ENCODE measurements at places on chromosomes 1 and 21.
A peak's percentile ranks its signal among the peaks of the same experiment; 100 is the strongest.

GRCh38 chr1:33396188-33397124 lies 34.4 kb downstream of the PHC2 start:
- DNase-seq: no peak

- no peak for DNase-seq
These were observed 122.0 kb downstream of the MRPS6 start for GRCh38 chr21:34195335-34195734.

DNA sequence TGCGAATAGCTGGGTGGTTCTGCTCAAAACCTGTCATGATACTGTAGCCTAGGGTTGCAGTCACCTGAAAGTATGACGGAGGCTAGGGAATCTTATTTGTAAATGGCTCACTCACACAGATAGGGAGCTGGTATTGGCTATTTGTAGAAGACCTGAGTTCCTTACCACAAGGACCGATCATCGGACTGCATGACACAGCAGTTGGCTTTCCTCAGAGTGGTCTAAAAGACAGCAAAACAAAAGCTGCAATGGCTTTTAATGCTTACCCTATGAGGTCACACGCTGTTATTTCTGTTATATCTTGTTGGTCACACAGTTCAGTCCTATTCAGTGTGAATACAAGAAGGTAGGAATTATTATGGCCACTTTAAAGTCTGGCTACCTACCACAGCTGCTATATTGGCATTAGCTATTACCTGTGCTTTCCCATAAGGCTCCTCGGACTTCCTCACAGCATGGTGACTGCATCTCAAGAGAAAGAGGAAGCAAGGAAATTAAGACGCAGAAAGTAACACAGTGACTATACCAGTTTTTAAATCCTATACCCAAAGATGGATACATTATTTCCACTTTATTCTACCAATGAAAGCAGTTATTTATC lies 68.4 kb upstream of the LRRC7 start:
- no peak for DNase-seq

DNA sequence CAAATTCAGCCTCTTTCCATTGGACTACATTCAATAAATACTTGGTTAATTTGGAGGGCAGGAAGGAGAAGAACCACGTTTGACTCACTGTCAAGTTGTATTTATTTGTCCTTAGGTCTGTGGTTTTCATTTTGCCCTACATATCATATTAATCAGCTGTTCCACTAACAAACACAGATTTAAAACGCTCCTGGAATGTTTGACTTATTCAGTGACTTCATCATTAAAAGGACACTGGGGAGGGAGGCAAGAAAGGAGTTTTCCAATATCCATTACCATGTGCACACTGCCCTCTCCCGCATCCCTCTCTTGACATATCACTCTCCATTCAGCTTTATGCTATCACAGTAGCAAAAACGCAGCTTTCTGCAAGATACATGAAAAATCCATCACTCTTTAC lies 98.2 kb upstream of the C1orf87 start:
- no peak for DNase-seq

DNA sequence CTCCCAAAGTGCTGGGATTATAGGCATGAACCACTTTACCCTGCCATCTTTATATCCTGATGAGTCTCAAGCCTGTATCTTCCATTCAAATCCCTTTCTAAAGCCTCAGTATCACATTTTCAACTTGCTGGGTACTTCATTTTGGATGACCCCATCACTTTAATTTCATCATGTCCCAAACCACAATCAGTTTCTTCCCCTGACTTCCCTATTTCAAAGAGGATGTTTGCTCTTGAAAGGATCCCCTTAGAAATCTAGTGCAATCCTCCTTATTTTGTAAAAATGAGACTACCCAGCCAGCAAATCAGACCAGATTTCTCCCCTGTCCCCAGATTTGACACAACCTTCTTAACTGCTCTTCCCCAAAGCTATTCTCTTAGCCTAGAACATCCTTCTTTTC lies 7.0 kb upstream of the TRIT1 start:
- no peak for DNase-seq

DNA sequence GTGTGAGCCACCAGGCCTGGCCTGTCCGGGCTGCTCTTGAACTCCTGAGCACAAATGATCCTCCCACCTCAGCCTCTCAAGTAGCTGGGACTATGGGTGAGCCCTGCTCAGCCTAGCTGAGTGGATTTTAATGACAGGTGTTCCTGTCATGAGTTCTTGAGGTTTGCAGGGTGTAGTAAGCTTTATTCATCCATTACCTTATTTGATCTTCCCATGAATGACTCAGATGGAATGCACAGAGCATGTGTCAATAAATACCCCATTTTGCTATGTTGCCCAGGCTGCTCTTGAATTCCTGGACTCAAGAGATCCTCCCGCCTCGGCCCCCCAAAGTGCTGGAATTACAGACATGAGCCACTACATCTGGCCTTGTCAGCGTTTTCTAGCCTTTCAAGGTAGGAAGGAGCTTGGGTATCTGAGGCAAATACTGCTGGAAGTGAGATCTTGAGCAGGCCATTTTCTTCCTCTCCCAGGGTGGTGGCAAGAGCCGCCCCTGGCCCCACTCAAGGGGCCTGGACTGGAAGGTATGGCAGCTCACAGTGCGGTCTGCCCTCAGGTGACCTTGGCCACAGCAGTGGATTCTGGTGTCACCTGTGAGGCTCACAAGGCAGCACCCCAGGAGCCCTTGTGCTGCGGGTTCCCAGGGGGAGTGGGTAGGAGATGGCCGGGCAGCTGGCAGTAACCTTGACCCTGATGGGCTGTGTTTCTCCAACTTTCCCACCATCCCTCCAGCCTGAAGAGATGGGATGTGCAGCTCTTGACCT lies 20.0 kb downstream of the PIK3CD start:
- peak; percentile 47 for DNase-seq

DNA sequence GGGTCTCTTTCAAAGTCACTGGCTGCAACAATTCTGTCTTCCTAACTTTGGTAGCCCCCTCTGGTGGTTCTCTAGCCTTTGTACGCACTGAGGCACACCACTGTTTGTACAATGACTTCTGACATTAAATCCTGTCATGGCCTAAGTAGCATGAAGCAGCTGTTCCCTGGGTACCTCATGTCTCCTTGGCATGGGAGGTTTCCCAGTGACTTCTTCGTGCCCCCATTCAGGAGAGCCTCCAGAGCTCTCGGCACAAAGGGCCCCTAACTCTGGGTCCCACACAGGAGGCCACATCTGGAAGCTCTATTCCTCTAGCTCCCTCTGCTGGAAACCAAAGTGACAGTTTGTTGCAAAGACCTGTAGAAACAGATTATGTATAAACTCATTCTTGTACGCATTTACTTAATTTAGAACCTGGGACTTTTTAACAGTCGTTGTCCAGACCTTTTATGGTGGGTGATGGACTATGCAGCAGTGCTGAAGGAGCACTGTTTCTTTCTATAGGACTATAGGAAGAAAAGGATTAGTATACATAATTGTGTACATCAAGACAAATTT lies 13.4 kb downstream of the SWT1 start:
- DNase-seq: peak; percentile 57

DNA sequence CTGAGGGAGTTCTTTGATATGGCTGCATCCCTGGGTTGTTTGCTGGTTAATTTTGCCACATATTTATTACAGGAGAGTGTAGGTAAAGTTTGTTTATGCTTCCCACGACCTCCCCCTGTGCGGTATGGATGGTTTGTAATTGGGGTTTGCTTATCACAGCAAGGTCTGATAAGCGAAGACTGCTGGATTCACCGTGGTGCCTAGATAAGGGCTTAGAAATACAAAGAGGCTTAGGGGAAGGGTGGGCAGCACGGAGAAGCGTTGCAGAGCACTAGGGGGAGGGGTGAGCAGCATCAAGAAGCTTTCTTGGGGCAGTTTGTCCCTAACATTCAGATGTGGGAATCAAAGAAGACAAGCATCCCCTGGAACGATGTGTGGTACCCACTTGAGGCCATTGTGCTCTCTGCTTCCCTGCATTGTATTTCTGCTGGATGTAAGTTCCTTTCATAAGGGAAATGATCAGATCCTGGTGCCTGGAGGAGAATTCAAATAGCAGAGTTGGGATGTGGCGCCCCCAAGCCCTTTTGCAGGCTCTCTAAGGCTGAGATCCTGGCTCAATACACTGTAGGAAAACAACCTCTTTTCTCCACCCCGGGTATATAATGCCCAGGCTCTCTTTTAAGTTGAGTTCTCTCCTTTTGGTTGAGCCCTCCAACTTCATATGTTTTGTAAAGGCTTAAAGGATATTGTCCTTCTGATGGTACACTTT lies 598.1 kb upstream of the ADGRL4 start:
- DNase-seq: no peak

DNA sequence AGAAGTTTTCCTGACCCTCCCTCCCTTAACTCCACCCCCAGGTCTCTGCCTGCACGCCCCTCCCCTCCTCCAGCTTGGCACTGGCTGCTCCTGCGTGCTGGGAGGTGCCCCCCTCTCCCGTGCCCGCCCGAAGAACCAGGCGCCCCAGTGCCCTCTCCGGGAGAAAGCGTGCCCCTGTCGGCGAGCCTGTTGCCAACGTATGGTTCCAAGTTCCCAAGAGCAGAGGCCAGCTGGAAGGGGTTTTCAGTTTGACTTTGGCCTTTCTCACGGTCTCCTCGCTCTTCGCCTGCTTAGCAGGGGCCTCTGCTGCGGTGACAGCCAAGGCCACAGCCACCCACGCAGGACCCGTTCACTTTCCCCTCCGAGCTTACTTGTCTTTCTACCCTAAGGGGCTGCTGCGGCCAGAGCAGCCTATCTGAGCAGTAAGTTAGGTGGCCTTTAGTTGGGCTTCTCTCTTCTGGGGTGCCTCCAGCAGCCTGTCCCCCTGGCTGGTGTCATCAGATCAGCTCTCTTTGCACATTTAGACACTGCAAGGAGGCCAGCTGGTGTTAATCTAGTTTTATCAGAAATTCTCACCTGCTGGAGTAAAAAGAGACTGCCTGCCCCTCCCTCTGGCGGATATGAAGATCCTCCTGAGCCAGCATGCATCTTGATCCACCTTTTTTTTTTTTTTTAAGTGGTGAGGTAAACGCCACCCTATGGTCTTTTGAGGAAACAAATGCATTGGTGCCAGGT lies 1.5 kb downstream of the STUM start:
- no peak for DNase-seq

DNA sequence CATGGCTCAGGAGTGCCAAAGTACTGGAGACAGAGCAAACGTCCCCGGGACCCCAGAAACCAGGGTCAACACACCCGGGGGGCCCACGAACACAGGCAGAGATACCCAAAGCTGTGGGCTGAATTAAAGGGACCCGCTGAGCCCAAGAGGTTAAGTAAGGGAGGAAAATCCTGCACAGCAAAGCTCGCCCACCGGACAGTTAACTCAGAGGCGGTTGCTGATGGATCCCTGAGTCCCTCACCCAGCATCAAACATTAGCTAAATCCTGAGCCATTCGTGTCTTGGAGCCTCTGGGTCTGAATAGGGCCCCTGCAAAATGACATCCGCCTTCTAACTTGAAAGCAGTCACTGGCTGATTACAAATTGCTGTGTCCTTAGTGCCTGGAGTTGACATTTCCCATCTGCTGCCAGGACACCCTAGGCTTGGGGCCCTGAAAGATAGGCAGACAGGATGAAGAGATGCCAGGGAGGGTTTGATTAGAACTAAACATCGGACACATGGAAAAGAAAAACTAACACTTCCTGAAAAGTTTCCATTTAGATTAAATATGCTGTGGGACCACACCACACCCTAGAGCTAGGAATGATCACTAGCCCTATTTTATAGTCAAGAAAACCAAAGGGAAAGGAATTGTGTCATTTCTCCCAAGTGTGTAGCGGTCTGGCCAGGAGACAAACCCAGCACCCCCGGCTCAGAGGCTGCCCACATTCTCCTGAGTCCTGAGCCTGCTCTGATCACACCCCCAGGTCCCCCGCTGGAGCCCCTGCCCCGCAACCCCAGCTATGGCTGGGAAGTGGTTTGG lies 239.3 kb downstream of the NPHP4 start:
- no peak for DNase-seq

- DNase-seq: no peak
These were observed 1494.8 kb downstream of the KCNT2 start for GRCh38 chr1:195113471-195113870.

DNA sequence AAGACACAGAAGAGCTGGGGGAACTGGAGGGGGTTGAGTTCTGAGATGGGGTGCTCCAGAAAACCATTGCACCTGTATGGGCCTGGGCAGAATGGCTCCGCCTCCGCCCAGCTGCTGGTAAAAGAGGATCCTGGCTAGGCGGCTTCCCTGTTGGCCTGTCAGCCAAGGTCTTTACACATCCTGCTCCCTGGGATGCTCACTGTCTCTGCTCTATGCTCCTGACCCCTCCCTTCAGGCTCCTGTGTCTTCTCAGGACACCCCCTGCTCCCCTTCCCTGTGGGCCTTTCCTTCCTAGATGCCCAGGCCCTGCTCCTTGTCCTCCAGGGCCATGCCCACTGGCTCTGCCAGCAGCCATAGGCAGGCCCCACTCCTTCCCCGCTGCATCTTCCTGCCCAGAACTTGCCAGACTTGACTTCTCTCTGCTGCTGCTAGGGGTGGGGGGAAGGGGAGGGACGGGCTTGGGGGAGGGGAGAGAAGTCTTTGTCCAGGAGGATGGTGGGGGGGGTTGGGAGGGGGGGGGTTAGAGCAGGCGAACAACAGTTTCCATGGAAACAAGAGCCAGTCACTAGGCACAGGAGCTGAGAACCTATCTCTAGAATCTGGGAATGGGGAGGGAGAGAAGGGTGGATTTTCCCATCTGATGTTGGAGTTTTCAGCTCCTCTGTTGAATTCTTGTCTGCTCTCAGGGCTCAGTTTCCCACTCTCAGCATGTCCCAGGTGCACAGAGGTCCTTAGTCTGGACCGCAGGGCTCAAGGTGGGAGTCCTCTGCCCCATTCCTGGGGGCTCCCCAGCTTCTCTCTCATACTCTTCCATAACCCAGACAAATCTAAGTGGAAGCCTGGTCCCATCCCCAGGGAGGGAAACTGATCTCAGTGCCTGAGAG lies 10.6 kb downstream of the CELSR2 start:
- no peak for DNase-seq

- DNase-seq: no peak
These were observed 445.0 kb upstream of the DAB1 start for GRCh38 chr1:57868908-57869307.

DNA sequence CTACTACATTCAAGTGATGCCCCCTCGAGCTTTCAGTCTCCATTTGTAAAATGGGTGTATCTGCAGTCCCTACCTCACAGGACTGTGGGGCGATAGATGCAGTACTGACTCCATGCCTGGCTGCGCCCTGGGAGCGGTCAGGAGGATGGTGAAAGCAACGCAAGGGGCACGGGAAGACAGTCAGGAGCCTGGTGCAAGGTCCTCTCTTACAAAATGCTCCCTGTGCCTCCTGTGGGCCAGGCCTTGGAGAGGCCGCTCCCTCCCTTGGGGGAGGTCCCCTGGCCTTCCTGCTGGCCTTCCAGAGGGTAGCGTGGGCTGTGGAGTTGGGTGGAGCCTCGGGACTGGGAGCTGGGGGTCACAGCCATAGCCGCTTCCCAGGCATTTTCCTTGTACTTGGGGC lies 21.6 kb downstream of the FAM151A start:
- DNase-seq: no peak

GRCh38 chr1:59007429-59007819 lies 223.6 kb upstream of the JUN start:
- DNase-seq: no peak

All from HTR-8/SVneo (cell line).